ENCODE measurements at places on chromosomes 5 and 9.
A peak's percentile ranks its signal among the peaks of the same experiment; 100 is the strongest.

GRCh38 chr9:7973123-7973522 is 173.5 kb upstream of the DMAC1 start:
- no peak for DNase-seq

- DNase-seq: peak; percentile 91
Measured at GRCh38 chr9:86175743-86176456, 76.5 kb upstream of the GOLM1 start.

DNA sequence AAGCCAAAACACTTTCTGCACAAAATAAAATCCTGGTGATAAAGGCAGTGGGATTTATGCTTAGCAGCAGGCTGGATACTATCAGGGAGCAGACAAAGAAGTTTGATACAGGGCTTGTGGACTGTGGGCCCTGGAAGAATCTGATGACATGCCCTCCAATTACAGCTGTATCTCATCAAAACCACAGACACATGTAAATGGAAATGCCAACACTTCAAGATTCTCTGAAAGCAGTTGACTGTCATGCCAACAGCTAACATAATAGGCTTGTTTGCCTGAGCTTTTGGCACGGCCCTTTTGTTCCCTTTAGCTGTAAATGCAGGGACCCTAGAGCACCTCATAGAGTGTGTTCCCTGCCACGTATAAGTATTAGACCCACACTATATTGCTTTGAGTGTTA is 114.4 kb downstream of the STK32A start:
- DNase-seq: no peak

GRCh38 chr5:177111720-177112394 is 21.7 kb upstream of the NSD1 start:
- DNase-seq: peak; percentile 48

DNA sequence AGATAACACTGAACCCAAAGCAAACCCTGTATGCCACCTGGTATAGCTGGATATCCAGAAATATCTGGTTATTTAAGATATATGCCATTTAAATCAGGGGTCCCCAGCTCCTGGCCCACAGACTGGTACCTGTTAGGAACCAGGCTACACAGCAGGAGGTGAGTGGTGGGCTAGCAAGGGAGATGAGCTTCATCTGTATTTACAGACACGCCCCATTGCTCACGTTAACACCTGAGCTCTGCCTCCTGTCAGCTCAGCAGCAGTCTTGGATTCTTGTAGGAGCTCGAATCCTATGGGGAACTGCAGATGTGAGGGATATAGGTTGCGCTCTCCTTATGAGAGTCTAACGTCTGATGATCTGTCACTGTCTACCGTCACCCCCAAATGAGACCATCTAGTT is 646.6 kb downstream of the TLE4 start:
- no peak for DNase-seq
